ENCODE measurements at places on chromosomes 6 and 20.

DNA sequence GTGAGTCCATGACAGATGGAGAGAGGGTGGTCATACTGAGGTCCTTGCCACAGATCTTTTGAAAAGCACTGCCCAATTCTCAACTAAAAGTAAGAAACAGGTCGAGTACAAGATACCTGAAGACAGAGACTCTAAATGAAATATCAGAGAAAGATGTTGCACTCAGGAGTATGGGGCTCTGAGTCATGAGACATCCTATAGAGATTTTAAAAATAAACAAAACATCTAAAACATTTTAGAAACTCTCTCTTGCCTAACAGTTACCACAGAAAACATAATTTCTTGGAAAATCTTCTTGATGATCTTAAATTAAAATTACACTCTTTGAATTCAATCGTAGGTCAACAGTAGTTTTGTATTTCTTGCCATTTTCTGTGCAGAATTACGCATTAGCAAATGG is 348.9 kb upstream of the MARCKS start:
- DNase-seq: no peak

DNA sequence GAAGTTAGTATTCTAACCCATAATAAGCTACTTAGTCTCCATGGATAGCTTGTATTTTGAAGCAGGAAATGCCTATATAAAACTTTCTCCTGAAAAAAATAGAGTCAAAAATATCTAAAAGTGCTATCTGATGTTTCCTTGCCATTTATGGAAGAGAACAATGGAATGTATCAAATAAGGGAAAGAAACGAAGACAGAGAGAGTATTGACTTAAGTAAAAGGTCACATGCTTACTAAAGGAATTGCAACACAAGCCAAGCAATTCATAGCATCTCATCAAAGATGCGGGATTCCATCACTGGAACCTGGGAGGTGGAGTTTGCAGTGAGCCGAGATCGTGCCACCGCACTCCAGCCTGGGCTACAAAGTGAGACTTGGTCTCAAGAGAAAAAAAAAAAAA is 112.9 kb upstream of the DTNBP1 start:
- DNase-seq: no peak

- DNase-seq: no peak
Observed at GRCh38 chr20:61185841-61186601, 66.0 kb upstream of the CDH4 start.

DNA sequence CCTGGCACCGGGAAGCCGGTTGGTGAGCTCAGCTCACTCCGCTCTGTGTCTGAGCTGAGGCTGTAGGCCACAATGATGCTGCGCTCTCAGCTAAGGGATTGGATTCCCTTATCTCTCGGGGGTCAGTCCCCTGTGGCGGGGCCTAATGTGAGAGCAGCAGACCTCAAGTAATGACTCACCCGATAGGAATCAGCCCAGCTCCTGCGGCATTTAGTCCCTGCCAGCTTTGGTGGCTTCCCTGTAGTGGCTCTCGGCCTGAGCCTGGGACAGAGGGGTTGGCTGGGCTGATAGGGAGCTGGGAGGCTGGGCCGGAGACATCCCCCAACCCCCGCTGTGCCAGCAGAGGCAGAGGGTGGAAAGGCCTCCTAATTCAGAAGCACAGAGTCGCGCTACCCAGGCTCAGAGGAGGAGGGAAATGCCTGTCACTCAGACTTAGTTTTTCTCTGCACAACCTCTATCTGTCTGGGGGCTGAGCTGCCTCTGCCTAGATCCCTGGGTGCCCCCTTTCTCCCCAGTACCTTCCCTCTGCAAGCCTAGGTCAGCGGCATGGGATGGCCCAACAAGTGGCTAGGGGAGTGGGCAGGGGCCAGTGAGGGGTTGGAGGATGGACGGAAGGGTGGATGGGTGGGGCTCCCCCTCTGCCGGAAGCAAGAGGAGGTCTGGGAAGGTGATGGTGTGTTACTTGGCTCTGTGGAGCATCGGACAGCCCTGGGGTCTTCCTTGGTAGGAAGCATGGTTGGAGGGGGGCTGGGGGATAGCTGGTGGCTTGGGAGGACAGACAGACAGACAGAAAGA is 92.2 kb downstream of the CDH22 start:
- no peak for DNase-seq

DNA sequence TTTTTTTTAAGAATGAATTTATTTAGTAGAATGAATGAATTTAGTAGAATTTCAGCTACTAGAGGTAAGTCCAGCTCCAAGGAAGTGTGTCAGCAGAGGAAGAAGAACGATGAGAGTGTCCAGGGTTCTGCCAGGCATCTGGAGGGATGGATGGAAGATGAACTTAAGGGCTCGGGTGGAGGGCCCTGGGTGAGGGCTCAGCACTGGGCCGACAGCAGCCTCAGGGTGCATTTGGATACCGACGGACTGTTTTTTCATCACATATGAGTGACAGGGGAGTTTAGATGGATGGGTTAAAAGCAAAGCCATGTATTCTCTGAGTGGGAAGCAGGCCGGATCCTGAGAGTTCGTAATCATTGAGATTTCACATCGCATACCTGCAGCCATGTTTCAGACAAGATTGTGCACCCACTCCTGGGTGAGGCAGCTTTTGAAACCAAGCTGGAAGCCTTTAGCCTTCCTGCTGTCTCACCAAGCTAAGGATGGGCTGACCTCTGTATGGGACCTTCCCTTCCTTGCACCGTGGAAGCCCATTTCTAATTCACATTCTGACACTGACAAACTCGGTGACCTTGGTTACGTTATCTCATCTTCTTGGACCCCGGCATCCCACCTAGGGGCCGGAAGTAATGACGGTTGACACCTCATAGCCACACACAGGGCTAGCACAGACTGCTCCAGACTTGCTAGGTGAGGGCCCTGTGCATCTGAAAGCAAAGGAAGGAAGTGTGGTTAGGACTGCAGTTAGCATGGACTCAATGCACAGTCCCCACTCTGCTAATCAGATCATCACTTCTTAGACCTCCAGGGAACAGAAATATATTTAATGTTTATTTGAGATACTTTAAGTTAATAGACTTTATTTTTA is 228.5 kb downstream of the SLC24A3 start:
- DNase-seq: no peak

DNA sequence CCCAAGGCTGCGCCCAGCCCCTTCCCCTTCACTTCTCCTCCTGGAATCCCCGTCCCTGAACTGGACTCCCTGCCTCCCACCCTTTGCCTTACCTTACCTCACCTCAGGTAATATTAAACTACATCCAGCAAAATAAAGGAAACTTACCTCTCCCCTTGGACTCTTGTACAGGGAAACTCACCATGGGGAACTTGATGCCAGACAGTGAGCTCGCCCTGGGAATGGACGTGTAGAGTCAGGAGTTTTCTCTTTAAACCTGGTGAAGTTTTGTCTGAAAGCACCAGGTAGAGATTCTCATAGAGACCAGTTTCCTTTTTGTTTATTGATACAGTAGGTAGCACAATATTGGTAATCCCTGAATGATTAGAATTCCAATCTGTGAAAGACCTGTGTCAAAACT is 544 bp upstream of the HLA-C start:
- no peak for DNase-seq

GRCh38 chr20:19778404-19778803 is 20.3 kb downstream of the RIN2 start:
- no peak for DNase-seq

DNA sequence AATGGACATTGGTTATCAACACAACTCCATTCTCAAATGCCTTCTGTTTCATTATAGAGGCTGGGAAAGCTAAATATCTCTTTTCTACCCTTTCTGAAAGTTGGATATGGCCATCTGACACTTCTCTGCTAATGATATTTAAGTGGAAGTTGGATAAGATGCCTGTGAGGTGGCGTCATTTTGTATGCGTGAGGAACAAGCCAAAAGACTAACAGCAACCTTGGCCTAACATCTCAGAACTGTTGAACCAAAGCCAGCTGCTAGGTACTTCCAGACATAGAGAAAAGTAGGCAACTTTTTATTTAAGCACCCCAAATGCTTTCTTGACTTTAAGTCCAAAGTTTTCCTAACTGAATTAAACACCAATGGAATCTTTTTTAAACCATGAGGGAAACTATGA is 708.4 kb downstream of the CD109 start:
- DNase-seq: no peak

DNA sequence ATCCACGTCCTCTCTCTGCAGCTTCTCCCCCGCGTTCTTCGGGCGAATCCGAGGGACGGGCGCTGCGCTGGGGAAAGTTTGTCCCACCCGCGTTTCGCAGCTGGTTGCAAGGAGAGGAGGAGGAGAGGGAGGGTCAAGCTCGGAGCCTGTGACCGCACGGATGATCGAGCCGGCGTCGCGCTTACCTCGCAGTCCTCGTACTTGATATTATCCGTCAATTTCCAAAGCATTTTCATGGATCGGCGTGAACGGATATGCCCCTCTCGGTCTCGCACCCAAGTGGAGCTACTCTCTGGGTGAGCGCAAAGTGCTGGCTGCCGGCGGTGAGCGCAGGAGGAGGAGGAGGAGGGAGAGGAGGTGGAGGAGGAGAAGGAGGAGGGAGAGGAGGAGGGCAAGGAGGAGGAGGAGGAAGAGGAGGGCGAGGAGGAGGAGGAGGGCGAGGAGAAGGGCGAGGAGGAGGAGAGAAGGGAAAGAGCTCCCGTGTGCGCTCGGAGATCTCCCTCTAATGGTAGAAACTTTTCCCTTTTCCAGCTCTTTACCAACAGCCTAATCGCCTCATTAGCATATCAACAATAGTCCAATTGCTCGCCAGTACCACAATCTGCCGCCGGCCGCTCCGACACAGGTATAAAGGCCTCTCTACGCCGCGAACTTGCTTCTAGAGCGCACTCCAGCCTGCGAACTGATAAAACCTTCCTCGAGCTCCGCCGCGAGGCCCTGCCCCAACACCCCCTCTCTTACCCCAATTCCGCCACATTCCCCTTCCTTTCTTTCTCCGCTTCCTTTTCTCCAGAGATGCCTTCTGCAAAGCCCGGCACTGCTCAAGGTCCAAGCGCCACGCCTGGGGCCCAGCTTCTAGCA is at the start of gene TFAP2A:
TSS of gene TFAP2A (minus strand) at position 319 of the 861 bp plus-strand sequence. CDS start at position 236, 83 bp downstream.
- no peak for DNase-seq

- no peak for DNase-seq
Observed at GRCh38 chr20:31901615-31902014, 31.2 kb downstream of the TTLL9 start.

DNA sequence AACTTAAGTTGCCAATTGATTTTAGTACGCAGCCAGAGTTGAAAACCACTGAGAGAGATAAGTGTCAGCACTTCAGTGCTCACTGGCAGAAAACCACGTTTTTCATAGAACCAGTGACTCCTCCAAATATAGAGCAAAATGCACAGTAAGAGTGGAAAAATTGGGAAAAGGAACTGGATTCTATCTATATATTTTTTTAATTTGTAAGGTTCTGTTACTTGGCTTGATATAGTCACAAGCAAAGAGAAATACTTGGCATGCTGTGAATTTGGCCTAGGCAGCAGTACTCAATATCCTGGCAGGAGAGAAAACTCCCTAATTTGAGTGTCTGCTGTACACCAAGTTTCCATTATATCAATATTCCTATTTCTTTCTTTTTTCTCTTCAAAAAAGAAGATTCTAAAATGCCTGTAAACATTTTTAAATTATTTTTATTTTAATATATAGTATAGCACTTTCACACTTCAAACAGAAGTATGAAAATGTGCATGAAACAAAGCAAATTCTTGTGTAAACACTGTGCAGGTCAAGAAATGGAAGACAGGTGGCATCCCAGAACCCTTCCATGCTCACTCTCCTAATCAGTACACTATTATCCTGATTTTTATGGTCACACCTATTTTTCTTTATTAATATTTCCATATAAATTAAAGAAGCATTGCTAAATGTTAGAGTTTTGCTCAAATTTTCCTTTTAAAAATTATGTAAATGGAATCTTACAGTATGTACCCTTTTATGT is 561.8 kb upstream of the RNF217 start:
- no peak for DNase-seq

- no peak for DNase-seq
Observed at GRCh38 chr6:167528239-167528638, 203.4 kb downstream of the TTLL2 start.

DNA sequence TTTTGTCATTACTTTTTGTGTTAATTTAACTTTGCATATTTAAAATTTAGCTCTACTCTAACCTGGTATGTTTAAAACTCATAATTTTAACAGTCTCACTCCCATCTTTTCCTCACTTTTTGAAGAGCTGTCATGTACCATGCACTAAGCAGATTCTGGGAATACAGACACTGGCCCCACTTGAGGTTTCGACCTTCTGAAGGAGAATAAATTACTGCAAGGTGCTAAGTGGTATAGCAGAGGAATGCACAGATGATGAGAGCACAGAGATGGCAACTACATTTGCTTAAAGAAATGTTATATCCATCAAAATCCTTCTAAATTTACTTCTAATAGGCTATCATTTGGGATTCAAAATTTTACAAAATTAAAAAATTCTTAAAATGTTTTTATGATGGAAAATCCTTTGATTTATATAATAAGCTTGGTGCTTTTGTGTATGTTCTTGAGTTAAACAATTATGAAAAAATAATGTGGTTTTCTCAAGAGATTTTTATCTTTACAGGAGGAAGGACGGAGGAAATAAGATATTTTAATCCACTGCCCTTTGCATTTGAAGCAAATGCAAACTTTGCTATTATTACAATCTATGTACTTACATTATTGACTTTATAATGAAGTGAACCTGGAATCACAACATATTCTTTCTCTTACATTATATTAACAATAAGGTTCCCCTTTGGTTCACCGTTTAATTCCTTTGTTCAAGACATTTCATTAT is 79.3 kb downstream of the AHI1 start:
- no peak for DNase-seq

DNA sequence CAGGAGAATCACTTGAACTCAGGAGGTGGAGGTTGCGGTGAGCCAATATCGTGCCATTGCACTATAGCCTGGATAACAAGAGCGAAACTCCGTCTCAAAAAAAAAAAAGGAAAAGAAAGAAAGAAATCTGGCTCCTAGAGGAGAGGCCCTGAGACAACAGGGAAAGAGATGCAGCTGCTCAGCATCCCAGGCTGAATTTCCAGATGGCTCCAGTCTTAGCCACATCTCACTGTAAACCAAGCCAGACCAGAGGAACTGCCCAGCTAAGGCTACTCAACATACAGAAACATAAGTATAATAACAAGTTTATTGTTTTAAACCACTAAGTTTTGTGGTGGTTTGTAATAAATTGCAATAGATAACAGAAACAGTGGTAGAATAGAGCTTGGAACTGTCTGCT is 38.5 kb upstream of the TASP1 start:
- DNase-seq: no peak

DNA sequence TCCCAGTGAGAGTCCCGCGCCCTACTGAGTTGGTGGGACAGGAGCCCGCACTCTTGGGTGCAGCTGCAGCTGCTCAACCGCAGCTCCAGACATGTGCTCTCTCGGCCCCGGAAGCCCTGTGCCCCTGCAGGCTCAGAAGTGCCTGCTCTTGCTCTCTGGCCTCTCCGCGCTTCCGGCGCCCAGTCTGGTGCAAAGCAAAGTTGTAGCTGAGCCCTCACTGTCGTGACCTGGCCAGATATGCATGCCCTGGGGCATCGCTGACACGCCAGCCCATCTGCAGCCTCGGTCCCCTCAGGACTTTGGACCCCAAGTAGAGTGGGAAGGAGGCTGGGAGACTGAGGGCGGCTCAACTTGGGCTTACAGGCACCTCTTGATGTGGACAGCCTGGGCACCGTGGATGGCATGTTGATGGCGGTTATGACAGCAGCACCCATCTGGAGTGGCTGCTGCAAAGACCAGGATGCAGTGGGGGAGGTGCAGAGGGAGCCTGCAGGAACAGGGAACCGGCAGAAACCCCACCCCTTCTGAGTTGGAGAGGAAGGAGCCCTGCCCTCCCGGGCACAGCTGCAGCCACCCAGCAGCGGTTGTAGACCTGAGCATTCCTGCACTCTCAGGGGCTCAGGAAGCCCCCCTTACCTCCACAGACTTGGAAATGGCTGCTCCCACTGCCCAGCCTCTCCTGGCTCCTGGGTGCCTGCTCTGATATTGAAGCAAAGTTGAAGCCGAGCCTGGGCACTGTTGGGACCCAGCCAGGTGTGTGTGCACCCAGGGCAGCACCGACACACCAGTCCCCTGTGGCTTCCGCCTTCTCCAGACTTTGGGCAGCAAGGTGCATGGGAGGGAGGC is 462.6 kb downstream of the TBC1D32 start:
- no peak for DNase-seq

Measured in stimulated activated CD8-positive, alpha-beta memory T cell treated with anti-CD3 and anti-CD28 coated beads, Interleukin-15, amount 100 ng/mL, for 48 hours (primary cell).